ENCODE measurements at places on chromosomes 11 and 22.

GRCh38 chr22:44721213-44721612 lies 19.2 kb downstream of the PRR5 start:
- no peak for DNase-seq

- DNase-seq, result no peak
These were observed 3.4 kb upstream of the SLC25A1 start for GRCh38 chr22:19181786-19182471.

GRCh38 chr11:95230810-95231126 lies 234 bp downstream of the SESN3 start:
- no peak for DNase-seq

DNA sequence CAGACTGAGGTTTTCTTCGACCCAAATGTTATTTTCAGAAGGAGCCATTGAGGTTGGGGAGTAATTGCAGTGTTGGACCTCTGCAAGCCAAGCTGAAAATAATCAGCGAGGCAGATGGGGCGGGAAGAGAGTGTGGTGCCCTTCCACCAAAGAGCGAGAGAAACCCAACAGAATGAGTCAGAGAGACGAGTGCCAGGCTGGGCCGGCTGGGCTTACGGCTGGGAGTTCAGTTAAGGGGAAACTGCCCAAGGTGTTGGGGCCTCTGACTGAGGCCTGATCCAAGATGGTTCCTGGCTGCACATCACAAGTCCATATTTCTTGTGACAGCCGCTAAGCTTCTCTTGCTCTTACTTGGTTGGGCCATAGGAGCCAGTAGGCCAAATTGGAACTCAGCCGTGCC lies 30.4 kb upstream of the CREB3L1 start:
- no peak for DNase-seq

DNA sequence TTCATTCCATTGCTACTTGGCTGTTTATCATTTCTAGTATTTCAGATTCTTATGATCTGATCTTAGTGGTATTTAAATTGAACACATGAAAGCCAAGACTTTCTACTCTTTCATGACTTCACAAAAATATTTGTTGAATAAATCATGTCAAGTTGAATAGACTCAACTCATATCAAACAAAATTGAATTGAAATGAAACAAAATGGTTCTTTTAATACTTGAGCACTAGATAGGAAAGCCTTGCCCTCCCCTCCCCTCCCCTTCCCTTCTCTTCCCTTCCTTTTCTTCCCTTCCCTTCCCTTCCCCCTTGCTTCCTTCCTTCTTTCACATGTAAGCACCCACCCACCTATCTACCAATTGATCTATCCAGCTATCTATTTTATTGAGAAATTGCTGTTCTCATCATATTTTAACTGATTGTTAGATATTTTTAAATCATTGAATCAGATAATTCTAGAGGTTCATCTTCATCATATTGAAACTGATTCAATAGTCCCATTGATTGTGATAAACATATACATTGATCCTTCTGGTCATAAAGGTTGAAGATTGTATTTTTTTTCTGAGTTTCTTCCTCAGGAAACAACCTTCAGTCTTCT lies 2015.9 kb downstream of the LRRC4C start:
- DNase-seq, result no peak

- no peak for DNase-seq
These were observed 22.0 kb downstream of the COA4 start for GRCh38 chr11:73854680-73855079.

DNA sequence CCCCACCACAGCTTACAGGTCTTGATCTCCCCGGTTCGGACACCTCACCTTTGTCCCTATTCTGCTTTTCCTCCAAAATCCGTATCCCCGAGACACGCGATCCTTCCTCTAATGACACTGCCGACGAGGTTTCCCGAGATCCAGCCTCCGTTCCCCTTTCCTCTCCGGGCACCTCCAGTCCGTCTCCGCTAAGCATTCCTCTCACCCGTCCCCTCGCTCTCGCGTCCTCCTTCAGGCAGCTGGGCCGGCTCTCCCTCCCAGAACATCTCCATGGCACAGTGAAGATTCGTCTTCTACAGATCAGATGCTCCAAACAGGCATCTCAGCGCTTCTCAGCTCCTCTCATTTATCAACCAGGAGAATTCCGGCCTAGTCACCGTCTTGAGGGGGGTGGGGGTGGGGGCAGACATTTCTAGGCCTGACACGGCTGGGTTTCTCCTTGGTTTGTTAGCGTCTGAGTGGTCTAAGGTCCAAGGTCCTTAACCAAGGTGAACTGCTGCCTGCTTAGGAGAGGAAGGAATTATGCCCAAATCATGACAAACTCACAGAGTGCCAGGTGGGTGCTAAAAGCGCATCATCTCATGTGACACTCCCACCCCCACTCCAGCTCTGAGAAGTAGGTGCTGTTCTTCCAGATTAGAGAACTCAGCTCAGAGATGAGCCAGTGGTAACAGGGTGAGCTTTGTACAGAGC lies at the start of gene SPTBN2:
SPTBN2 (minus strand) TSS at position 524 of the 693 bp plus-strand sequence. CDS start 7,976 bp downstream, outside the sequence.
- no peak for DNase-seq

- DNase-seq, result no peak
These were observed 34.4 kb upstream of the CALCB start for GRCh38 chr11:15038963-15039362.

DNA sequence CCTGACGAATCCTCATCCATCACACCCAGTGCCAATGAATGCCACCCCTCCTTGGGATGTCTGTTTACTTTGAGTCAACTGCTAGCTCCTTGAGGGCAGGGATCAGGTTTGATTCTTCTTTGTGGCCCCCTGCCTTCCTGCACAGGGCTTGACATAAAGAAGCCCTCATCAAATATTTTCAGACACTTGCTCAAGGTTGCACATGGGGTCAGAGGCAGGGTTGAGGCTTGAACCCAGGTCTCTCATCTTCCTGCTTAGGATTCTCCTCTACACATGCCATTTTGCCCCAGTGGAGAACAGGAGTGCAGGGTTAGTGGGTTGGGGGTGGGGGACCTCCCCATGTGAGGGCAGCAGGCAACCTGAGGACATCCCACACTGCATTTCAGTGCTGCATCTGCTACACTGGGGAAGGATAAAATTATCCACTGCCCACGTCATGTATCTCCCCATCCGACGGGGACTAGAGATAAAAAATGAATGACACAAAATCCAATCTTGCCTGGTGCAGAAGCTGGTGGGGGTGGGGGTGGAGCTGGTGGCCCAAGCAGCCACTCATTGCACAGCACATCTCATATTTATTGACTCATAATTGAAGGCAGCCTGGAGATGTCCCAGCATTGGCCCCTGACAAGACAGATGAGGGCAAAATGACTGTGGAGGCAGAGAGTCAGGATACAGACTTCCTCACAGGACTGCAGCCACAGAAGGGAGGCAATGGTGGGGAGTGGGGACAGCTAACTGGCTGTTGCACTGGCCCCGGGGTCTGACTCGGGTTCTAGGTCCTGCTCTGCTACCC lies 41.3 kb downstream of the NEU3 start:
- no peak for DNase-seq

- peak; percentile 51 for DNase-seq
These were observed 194.1 kb downstream of the IGLL1 start for GRCh38 chr22:23385678-23386631.

- no peak for DNase-seq
These were observed 539.6 kb upstream of the LRRC4C start for GRCh38 chr11:41999066-41999465.

DNA sequence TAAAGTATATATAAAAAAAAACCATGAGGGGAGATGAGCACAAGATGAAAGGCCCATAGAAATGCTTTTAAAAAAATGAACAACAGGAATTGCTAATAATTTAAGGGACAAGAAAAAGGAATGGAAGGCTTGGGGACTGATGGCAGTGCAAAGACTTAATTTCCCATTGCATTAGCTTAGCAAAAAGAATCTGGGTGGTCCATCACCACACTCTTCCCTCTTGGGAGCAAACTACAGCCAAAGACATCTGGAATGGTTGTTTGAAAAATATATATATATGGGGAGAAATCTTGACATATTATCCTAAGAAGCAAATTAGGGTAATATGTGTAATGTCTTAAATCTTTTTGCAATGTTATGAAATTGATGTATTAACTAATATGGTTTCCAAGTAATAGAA lies 727.1 kb downstream of the METTL15 start:
- DNase-seq, result no peak

- DNase-seq, result no peak
These were observed 15.0 kb downstream of the NEAT1 start for GRCh38 chr11:65437436-65438227.

DNA sequence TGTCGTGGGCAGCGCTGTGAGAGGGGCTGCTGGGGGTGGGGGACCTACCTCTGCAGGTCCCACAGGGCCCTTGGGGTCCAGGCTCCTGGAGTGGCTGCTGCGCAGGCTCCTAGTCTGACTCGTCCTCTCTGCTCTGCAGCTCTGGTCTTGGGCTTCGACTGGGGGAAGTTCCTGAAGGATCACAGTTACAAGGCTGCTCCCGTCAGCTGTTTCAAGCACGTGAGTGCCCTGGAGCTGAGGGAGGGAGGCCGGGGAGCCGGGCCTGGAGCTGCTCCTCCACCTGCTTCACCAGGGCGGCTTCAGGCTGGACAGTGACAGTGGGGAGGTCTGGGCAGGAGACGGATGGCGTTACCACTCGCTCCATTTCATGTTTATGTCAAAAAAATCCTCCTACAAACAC lies 11.9 kb downstream of the L3MBTL2 start:
- DNase-seq, result no peak

DNA sequence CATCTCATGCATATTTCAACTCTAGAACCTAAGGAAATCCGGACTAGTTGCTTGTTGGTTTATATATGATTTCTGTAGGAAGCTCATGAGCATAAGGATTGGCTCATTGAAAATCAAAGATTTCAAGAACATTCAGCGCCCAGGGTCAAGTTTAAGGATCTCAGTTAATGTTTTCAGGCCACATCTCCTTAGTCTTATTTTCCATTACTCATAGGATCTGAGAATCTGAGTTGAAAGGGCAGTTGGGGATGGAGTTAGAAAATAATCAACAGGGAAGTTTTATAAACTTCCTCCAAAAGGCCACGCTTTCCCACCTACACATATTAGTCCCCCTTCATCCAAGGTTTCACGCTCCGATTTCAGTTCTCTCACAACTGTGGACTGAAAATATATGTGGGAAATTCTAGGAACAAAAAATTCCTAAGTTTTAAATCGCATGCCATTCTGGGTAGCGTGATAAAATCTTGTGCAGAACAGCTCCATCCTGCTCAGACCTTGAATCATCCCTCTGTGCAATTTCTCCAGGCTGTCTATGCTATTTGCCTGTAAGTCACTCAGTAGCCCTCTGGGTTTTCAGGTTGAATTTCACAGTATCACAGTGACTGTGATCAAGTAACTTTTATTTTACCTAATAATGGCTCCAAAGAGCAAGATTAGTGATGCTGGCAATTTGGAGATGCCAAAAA lies 160.2 kb downstream of the KIRREL3 start:
- DNase-seq, result no peak

DNA sequence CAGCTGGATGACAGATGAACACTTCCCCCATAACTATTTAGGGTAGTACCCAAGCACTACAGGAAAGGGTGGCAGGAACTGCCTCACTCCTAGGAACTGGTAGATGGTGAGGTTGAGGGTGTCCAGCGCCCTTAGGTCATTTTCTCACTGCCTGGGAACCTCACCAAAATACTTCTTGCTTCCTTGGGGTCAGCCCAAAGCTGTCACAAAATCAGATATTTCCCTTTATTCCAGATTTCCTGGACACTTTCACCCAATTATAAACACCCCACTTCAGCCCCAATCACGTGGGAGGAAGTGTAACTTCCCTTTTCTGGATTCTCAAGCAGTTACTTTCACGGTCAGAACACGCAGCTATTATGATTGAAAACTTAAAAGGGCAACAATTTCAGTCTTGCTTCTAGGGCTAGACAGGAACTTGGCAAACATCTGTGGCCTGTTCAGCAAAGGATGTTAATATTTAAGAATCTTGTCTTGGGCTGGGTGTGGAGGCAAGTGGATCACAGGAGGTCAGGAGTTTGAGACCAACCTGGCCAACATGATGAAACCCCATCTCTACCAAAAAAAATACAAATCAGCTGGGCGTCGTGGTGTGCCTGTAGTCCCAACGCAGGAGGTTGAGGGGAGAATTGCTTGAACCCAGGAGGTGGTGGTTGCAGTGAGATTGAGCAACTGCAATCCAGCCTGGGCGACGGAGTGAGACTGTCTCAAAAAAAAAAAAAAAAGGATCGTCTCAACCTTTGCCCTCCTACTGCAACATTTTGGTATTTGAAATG lies 4.0 kb downstream of the FTH1 start:
- DNase-seq, result no peak

- DNase-seq, result no peak
These were observed 41.1 kb downstream of the RBFOX2 start for GRCh38 chr22:35987487-35987886.

DNA sequence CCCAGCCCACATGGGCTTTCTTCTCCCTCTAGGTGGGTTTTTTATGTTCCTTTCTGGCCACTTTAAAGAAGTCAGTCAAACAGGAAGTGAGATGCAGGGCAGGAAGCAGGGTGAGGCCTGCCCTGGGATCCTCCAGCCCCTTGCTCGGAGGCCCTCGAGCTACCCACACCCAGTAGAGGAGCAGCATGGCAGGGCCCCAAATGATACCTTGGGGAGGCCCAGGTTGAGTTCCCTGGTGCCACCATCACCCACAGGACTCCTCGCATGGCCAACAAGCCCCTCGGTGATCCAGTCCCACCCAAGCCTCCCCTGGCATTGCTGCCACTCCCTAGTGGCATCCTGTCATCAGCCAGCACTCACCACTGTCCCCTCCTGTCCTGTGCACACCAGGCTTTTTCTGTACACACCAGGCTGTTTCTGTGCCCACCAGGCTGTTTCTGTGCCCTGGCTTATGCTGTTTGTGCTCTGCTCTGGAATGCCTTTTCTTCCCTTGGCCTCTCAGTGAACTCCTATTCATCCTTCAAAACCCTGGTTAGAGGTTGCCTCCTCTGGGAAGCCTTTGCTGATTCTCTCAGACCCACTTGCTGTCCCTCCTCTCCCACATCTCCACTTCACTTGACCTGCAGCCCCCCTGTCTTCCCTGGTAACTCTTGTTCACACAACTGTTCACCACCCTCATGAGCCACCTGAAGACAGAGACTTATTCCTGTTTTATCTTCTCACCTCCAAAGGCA lies 3.1 kb upstream of the PTGDR2 start:
- DNase-seq, result no peak

- DNase-seq, result no peak
These were observed 552 bp downstream of the CNIH2 start for GRCh38 chr11:66278363-66279091.

- DNase-seq, result no peak
These were observed 5.1 kb downstream of the PGGHG start for GRCh38 chr11:293852-294661.

GRCh38 chr22:28151151-28151816 lies 232.2 kb upstream of the PITPNB start:
- DNase-seq, result no peak

GRCh38 chr11:2814751-2815150 lies 70.8 kb downstream of the CDKN1C start:
- DNase-seq, result no peak

- DNase-seq, result no peak
These were observed 872 bp downstream of the TMA7B start for GRCh38 chr22:39960791-39961746.

- no peak for DNase-seq
These were observed 2.9 kb downstream of the PHLDB1 start for GRCh38 chr11:118610225-118610772.

GRCh38 chr11:130645843-130646197 lies 197.4 kb downstream of the ADAMTS15 start:
- DNase-seq, result no peak

- no peak for DNase-seq
These were observed 71.6 kb downstream of the EXT2 start for GRCh38 chr11:44167046-44167445.

Measured in urinary bladder (tissue), 4 donors.